Thoracic aorta (tissue), 2 donors: ENCODE measurements at places on chromosomes 11 and 22. TPM values are rescaled to one million over a fixed set of nuclear protein-coding genes. Genes with fewer than 3 reads are reported as not detected.

- no peak for DNase-seq
- peaks cover 24% of the 10 kb centered on the region for H3K36me3 ChIP-seq
- no peaks in the 10 kb centered on the region for H3K27me3 ChIP-seq
- no peak overlapping the region for H3K4me3 ChIP-seq
- H3K27ac ChIP-seq: peak overlapping the region; percentile 97
- H3K4me1 ChIP-seq: peaks cover 98% of the 10 kb centered on the region
Observed at GRCh38 chr11:114135737-114136151, 76.2 kb downstream of the ZBTB16 start.

DNA sequence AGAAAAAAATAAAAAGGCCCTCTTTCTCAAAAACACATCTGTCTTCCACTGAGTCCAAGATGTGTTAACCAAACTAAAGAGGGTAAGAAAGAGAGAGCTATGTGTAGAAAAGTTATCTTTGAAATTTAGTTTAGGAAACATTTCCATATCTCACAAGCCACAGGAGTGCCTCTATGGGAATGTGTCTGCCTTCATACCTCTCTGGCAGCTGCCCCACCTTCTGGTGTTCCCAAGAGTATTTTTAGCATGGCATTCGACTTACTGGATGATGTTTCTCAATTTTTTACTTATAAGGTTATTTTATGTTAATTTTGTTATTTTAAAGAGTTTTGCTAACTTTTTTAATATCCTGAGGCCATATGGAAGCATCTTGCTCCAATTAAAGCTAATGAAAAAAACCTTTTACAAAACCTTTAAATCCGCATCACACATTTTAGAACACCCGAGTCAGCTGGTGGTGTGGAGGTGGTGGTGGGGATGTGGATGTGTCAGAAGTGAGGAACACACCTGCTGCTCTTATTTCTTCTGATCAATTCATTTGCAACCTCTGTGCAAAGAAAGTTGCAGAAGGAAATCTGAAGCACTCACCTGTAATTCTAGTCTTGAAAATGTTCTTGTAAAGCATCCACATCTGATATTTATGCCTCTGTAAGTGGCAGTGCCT lies 112.2 kb downstream of the NCAM1 start:
- no peak overlapping the region for H3K4me3 ChIP-seq
- no peaks in the 10 kb centered on the region for H3K36me3 ChIP-seq
- H3K4me1 ChIP-seq: peaks cover 11% of the 10 kb centered on the region
- no peak for DNase-seq
- H3K27ac ChIP-seq: no peak overlapping the region

Gene DGAT2
- total RNA-seq: 3.4 TPM

GRCh38 chr11:130671801-130672700 lies 223.6 kb downstream of the ADAMTS15 start:
- H3K4me3 ChIP-seq: no peak overlapping the region
- peaks cover 54% of the 10 kb centered on the region for H3K4me1 ChIP-seq
- H3K27ac ChIP-seq: peak overlapping the region; percentile 57
- H3K27me3 ChIP-seq: no peaks in the 10 kb centered on the region
- DNase-seq: peak; percentile 75

Gene DKK3
- 847 TPM for total RNA-seq

- DNase-seq: no peak
- H3K27me3 ChIP-seq: no peaks in the 10 kb centered on the region
- peaks cover 10% of the 10 kb centered on the region for H3K36me3 ChIP-seq
- no peak overlapping the region for H3K4me3 ChIP-seq
Observed at GRCh38 chr11:64614917-64615316, 23.9 kb downstream of the SLC22A12 start.

Gene TRIM49C
- total RNA-seq: not detected

GRCh38 chr11:134471087-134471715 lies 59.2 kb upstream of the B3GAT1 start:
- no peaks in the 10 kb centered on the region for H3K36me3 ChIP-seq
- H3K4me3 ChIP-seq: no peak overlapping the region
- no peak for DNase-seq
- H3K27ac ChIP-seq: no peak overlapping the region
- no peaks in the 10 kb centered on the region for H3K27me3 ChIP-seq

Gene RNASEH2C
- total RNA-seq: 185 TPM

DNA sequence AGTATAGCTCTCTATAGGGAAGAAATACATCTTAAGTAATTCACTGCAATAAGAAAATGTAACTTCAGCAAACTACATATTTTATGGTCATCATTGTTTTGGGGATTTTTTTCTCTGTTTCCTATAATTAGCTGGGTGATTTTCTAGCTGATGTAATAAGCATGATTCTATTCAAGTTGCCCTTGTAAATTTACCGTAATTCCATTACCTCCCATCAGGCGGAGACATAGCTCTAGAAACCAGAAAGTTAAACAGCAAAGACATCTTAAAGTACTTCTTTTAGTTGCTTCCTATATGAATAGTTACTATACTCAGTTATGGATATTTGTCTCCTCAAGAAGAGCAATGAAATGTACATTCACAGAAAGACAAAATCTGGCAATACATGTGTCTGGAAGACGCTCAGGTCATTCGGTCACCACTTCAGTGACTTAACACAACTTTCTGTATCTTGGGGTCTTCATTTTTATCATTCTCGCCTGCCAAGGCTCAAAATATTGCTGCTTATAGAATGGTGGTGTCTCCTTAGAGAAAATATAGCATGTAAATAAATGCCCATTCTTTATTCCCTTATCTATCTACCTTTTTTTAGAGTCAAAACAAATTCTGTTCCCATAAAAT lies 239.9 kb upstream of the ZC3H12C start:
- no peaks in the 10 kb centered on the region for H3K27me3 ChIP-seq
- H3K4me1 ChIP-seq: no peaks in the 10 kb centered on the region
- H3K27ac ChIP-seq: no peak overlapping the region

DNA sequence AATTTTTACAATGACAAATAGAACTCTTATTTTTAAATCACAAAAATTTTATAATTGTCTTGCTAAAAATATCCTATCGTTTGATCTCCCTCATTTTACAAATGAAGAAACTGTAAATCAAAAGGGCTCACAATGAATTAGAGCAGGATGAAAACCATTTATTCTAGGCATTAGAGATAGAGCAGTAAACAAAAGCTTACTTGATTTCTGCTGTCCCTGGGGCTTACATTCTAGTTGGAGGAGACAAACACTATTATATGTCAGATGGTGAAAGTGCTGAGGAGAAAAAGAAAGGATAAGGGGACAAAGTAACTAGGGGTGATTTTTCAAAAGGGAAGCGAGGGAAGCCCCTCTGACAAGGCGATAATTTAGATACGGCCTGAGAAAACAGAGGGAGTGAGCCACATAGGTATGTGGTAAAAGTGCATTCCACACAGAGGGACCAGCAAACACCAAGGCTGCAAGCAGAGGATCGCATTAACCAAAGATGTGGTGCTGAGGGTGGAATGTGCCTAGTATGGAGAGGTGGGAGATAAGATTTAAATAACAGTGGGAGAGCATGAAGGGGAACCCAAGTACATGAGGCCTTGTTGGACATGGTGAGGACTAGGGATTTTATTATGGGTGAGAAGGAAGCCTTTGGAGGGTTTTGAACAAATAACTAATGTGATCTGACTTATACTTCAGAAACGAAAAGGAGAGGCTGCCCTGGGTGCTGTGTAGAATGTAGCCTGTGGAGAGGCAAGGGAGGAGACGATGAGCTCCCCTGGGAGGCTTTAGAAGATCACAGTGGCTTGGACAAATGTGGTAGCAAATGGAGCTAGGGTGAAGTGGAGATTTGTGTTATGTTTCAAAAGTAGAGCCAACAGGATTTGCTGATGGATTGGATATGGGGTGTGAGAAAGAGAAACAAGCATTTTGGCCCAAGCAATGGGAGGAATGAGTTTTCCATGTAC lies 62.1 kb downstream of the PDHX start:
- no peaks in the 10 kb centered on the region for H3K27me3 ChIP-seq
- no peak overlapping the region for H3K27ac ChIP-seq
- peaks cover 3% of the 10 kb centered on the region for H3K36me3 ChIP-seq
- DNase-seq: no peak
- H3K4me1 ChIP-seq: peaks cover 6% of the 10 kb centered on the region

DNA sequence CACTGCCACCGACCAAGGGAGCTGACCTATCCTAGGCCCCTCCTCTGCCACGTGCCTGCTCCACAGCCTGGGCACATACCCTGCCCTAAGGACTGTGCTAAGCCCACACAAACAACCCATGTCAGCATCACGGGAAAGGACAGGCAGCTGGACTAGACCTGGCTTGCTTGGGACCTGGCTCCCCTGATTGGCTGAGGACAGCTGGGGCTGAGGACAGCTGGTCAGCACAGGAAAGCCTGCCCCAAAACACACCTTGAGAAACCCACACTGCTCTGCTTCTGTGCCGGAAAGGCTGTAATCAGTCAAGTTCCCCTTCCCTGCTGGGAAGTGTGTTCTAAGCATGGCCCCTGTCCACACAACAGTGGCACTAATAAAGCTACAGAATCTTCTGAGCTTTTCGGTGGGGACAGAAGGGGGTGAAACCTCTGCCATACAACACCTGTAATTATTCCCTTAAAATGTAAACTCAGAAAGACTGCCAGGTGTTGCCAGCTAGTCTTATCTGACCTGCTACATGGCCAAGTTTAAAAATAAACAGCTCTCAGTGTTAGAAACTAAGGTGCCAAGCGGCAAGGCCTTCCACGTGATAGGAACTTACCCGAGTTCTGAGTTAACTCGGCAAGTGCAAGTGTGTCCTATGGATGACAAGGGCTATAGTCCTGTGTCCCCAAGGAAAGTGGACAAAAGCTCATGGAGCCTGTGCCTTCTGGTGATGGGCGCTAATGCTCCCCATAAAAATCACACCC lies 35.7 kb upstream of the ARFGAP3 start:
- no peak overlapping the region for H3K27ac ChIP-seq
- peaks cover 25% of the 10 kb centered on the region for H3K36me3 ChIP-seq
- no peak overlapping the region for H3K4me3 ChIP-seq
- H3K27me3 ChIP-seq: no peaks in the 10 kb centered on the region
- DNase-seq: no peak
- H3K4me1 ChIP-seq: peaks cover 44% of the 10 kb centered on the region

Gene PHOX2A
- total RNA-seq: not detected

GRCh38 chr11:118973985-118974384 lies 2.4 kb downstream of the FOXR1 start:
- no peak overlapping the region for H3K4me3 ChIP-seq
- no peak for DNase-seq
- H3K4me1 ChIP-seq: no peaks in the 10 kb centered on the region
- no peak overlapping the region for H3K27ac ChIP-seq

Gene LRP4
- 21.2 TPM for total RNA-seq

DNA sequence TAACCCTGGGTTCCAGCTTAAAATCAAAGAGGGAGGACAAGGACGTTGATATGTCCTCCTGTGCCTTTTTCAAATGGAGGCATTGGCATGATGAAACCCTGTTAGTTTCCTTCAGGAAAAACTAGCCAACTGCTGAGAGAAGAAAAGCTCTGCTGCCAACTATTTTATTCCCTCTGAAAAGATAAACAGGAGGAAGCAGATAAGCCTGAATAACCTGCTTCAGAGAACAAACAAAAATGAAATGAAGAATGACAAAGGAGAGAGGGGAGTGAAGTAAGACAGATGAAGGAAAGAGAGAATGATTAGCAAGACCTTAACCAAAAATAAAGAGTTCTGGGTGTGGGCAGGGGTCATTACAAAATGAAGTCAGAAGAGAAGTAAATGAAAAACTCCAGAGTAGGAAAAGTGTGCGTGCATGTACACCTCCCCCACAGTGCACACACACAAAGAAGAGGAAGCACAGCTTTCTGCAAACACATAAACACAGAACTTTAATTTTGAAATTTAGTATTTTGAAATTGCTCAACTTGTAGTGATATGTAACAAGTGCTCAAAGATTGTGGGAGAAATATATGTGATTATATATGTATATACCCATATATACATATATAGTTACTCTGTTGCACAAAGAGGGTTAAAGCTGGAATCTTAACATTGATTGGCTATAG lies 332.2 kb downstream of the LUZP2 start:
- H3K4me3 ChIP-seq: no peak overlapping the region
- no peaks in the 10 kb centered on the region for H3K4me1 ChIP-seq
- H3K27ac ChIP-seq: no peak overlapping the region
- no peaks in the 10 kb centered on the region for H3K36me3 ChIP-seq
- no peaks in the 10 kb centered on the region for H3K27me3 ChIP-seq

- no peaks in the 10 kb centered on the region for H3K36me3 ChIP-seq
- DNase-seq: no peak
- no peak overlapping the region for H3K4me3 ChIP-seq
- H3K27me3 ChIP-seq: no peaks in the 10 kb centered on the region
- H3K27ac ChIP-seq: no peak overlapping the region
Observed at GRCh38 chr11:106121570-106122320, 44.3 kb downstream of the AASDHPPT start.

DNA sequence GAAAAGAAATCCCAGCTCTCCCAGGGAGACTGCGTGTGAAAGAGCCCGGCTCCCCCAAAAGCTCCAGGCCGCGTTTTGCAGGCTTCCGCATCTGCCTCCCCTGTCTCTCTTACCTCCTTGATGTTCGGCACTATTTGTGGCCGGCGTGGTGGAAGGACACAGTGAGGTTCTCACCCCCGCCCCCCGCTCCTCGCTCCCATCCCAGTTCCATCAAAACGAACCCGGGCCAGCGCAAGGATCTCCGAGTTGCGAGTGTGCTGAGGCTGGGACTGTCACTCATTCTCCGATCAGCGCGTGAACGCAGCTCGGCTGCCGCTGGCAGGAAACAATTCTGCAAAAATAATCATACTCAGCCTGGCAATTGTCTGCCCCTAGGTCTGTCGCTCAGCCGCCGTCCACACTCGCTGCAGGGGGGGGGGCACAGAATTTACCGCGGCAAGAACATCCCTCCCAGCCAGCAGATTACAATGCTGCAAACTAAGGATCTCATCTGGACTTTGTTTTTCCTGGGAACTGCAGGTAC lies at the start of gene NCAM1:
Gene NCAM1, plus strand, starts transcription at position 275 of the 523 bp plus-strand sequence.
- DNase-seq: peak; percentile 5
- H3K27ac ChIP-seq: peak within 1 kb of the TSS; percentile 30
- H3K4me1 ChIP-seq: no peaks in the 10 kb centered on the region
- H3K27me3 ChIP-seq: no peaks in the 10 kb centered on the region

- H3K27ac ChIP-seq: no peak overlapping the region
- peaks cover 10% of the 10 kb centered on the region for H3K4me1 ChIP-seq
- H3K36me3 ChIP-seq: no peaks in the 10 kb centered on the region
- DNase-seq: no peak
Observed at GRCh38 chr11:78427615-78428265, 10.1 kb upstream of the GAB2 start.

GRCh38 chr22:36365020-36365411 lies 22.8 kb downstream of the MYH9 start:
- H3K27ac ChIP-seq: peak overlapping the region; percentile 97
- H3K36me3 ChIP-seq: no peaks in the 10 kb centered on the region
- H3K27me3 ChIP-seq: no peaks in the 10 kb centered on the region
- DNase-seq: peak; percentile 91
- H3K4me3 ChIP-seq: peak overlapping the region; percentile 60
- peaks cover 100% of the 10 kb centered on the region for H3K4me1 ChIP-seq

Gene THY1
- total RNA-seq: 12.0 TPM

Gene MUC5B
- total RNA-seq: not detected

Gene GAL3ST1
- total RNA-seq: 1.5 TPM

Gene SPTBN2
- 1.2 TPM for total RNA-seq

DNA sequence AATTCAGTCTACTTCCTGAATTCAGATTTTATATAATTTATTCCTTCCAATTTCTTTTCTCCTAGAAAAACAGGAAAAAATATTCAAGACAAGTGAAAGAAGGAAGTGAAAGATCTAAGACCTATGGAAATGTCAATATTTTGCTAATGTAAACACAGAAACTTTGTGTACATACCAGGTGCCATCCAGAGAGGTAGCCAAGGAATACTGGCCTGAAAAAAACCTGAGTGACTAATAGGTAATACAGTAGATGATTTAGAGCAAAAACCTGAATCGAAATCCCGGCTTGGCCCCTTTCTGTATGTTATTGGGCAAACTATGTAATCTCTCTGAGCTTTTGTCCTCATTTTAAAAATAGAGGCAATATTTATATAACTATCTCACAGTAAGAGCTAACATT lies 59.2 kb upstream of the FSHB start:
- no peak overlapping the region for H3K27ac ChIP-seq
- no peaks in the 10 kb centered on the region for H3K27me3 ChIP-seq
- no peak for DNase-seq
- no peaks in the 10 kb centered on the region for H3K36me3 ChIP-seq
- no peaks in the 10 kb centered on the region for H3K4me1 ChIP-seq

Gene RIC3
- 17.7 TPM for total RNA-seq
